Endothelial cell of umbilical vein (primary cell): ENCODE measurements at places on chromosomes 13 and 19.

- H3K4me3 ChIP-seq, result no peak overlapping the region
- no peaks in the 10 kb centered on the region for H3K27me3 ChIP-seq
- no peaks in the 10 kb centered on the region for H3K36me3 ChIP-seq
- no peak for DNase-seq
- peaks cover 23% of the 10 kb centered on the region for H3K4me1 ChIP-seq
Observed at GRCh38 chr19:31332096-31332495, 17.1 kb downstream of the TSHZ3 start.

DNA sequence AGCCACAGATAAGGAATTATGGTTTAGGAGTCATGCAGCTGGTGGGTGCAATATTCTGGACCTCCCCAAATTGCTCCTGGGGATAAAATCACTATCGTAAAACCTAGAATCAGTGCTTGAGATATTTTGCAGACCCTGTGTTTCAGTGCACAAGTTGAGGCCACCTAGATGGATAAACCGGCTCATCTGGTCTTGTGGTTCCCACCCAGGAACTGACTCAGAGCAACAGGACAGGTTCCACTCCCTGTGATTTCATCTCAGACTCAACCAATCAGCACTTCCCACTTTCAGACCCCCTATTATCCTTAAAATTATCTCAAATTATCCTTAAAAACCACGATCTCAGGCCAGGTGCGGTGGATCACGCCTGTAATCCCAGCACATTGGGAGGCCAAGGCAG lies 21.0 kb downstream of the FBXL12 start:
- no peak overlapping the region for H3K27ac ChIP-seq
- H3K27me3 ChIP-seq, result no peaks in the 10 kb centered on the region
- H3K36me3 ChIP-seq, result no peaks in the 10 kb centered on the region
- no peaks in the 10 kb centered on the region for H3K4me1 ChIP-seq
- H3K4me3 ChIP-seq, result no peak overlapping the region

- H3K36me3 ChIP-seq, result no peaks in the 10 kb centered on the region
- no peaks in the 10 kb centered on the region for H3K4me1 ChIP-seq
- no peak overlapping the region for H3K27ac ChIP-seq
- H3K4me3 ChIP-seq, result no peak overlapping the region
- no peak for DNase-seq
- H3K27me3 ChIP-seq, result peaks cover 29% of the 10 kb centered on the region
Observed at GRCh38 chr13:31124204-31124603, 37.5 kb downstream of the HSPH1 start.

- H3K36me3 ChIP-seq, result no peaks in the 10 kb centered on the region
- no peak overlapping the region for H3K27ac ChIP-seq
- H3K4me1 ChIP-seq, result no peaks in the 10 kb centered on the region
- H3K27me3 ChIP-seq, result no peaks in the 10 kb centered on the region
- no peak overlapping the region for H3K4me3 ChIP-seq
Observed at GRCh38 chr13:66014771-66015170, 1215.4 kb downstream of the PCDH9 start.

- no peak for DNase-seq
- H3K27me3 ChIP-seq, result peaks cover 36% of the 10 kb centered on the region
- no peaks in the 10 kb centered on the region for H3K4me1 ChIP-seq
- no peak overlapping the region for H3K4me3 ChIP-seq
- no peaks in the 10 kb centered on the region for H3K36me3 ChIP-seq
Observed at GRCh38 chr13:113135281-113135760, 12.7 kb downstream of the F10 start.

DNA sequence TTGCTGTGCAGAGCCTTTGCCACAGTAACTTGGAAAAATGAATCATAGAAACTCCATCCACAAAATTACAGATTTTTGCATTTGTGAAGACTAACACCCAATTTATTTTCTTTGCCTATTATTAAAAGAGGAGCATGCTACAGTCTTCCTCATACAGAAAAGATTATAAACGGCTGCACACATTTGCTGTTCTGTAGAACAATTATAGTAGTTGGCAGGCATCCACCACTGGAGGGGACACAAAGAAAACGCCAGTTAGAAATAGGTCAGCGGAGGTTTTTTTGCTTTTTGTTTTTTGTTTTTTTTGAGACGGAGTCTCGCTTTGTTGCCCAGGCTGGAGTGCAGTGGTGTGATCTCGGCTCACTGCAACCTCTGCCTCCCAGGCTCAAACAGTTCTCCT lies 51.6 kb downstream of the SACS start:
- H3K4me1 ChIP-seq, result peaks cover 39% of the 10 kb centered on the region
- peak; percentile 56 for DNase-seq
- no peak overlapping the region for H3K4me3 ChIP-seq
- no peaks in the 10 kb centered on the region for H3K27me3 ChIP-seq

DNA sequence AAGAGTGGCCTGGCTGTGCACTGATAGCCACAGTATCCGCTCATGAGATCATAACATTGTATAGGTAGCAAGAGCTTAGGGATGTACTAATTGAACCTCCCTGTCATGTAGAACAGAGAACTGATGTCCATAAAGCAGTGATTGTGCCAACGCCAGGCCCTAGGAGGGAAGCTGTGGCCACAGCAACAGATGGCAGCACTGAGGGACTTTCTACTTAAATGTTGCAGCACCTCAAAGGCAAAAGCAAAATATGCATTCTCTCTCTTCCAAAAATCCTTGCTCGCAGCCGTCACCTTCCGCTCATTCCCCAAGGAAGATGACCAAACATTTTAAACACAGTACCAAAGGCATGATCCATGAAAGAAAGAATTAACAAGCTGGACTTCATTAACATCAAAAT lies 32.3 kb downstream of the COL4A1 start:
- no peak overlapping the region for H3K27ac ChIP-seq
- no peak for DNase-seq
- peaks cover 8% of the 10 kb centered on the region for H3K36me3 ChIP-seq
- no peaks in the 10 kb centered on the region for H3K4me1 ChIP-seq
- no peak overlapping the region for H3K4me3 ChIP-seq
